Stimulated activated CD4-positive, alpha-beta T cell treated with anti-CD3 and anti-CD28 coated beads, Interleukin-1b, Interleukin-23, amount 100 ng/mL, for 1 hour (primary cell): ENCODE measurements at places on chromosomes 13 and 19.

DNA sequence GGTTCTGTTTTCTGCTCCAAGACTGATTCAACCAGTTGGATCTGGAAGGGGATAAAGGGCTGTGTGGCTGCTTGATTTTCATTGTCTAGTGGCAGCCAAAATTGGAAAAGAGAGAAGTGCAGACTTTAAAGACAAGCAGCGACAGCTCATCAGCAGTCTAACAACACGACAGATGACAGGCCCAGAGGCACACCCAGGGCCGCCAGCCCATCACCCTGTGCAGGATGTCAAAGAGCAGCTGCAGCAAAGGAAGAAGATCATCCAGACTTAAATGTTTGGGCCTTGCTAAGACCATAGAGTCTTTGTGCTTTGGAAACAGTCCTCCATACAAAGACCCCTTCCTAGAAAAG is 421.0 kb upstream of the KLF12 start:
- DNase-seq: no peak

- DNase-seq: no peak
Measured at GRCh38 chr19:35901055-35901644, 810 bp upstream of the NFKBID start.

DNA sequence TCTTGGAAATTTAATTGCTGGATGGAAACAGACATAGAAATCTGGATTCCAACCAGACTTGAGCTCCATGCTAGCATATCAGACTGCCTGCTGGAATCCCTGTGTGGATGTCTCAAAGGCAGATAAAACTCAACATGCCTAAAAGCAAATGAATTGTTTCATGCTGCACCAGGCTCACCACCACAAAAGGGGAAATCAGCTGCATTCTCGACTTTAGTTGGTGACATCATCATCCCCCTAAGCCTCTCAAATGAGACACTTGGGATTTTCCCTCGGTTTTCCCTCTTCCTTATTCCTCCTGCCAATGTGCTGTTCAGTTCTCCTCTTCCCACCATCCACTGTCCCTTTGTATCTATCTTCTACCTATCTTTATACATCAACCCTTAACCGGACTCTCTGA is 134.3 kb downstream of the ZDHHC20 start:
- DNase-seq: no peak

DNA sequence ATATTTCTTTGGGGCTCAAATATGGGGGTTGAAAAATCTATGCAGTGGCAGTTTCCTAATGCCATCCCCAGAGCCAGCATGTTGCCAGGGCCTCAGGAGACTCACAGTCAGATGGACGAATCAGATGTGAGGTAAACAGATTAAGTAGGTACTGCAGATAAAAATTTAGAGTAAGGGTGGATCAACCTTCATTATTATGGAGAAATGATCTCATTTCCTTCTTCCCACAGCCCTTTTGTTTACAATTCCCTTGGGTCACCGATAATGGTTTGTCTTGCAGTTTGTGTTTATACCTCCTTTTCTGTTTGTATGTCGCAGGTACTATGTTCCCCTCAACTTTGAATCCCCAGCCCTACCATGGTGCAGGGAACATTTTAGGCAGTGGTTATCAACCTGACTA is 20.0 kb downstream of the DIAPH3 start:
- DNase-seq: no peak

DNA sequence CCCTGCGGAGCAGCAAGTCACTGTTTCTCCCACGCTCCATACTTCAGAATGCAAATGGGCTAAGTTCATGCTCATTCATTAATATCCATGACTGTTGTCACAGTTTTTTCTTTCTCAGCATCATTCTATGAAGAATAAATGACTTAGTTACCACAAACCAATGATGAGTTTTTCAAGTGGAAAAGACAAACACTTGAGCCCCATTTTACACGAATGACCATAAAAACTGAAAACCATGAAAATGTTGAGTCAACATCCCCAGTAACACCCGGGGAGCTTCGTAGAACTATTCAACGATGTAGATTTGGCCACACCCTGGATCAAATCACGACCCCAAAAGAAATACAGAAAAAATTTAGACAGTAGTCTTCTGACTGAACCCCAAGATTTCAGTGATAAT is 99.8 kb upstream of the GJB6 start:
- DNase-seq: no peak

GRCh38 chr19:48741129-48741999 is 954 bp upstream of the RASIP1 start:
- no peak for DNase-seq

DNA sequence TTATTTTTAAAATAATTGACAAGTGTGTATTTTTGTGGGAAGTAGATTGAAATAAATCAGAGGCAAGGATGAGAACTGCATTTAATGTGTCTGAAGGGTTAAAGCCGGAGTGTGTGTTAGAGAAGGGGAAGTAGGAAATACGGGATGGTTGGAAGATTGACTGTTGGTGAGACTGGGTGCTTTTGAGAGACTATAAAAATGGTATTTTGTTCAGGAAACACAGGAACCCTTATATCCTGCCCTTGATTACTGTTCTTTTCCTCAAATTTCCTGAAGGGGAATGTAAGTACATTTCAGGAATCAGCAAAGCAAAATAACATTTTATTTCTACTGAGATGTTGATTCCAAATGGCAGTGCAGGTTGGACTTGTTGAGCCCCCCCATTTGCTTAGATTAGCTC is 15.1 kb downstream of the IFT88 start:
- DNase-seq: no peak

GRCh38 chr13:73835138-73835721 is 299.0 kb downstream of the KLF12 start:
- DNase-seq: no peak

DNA sequence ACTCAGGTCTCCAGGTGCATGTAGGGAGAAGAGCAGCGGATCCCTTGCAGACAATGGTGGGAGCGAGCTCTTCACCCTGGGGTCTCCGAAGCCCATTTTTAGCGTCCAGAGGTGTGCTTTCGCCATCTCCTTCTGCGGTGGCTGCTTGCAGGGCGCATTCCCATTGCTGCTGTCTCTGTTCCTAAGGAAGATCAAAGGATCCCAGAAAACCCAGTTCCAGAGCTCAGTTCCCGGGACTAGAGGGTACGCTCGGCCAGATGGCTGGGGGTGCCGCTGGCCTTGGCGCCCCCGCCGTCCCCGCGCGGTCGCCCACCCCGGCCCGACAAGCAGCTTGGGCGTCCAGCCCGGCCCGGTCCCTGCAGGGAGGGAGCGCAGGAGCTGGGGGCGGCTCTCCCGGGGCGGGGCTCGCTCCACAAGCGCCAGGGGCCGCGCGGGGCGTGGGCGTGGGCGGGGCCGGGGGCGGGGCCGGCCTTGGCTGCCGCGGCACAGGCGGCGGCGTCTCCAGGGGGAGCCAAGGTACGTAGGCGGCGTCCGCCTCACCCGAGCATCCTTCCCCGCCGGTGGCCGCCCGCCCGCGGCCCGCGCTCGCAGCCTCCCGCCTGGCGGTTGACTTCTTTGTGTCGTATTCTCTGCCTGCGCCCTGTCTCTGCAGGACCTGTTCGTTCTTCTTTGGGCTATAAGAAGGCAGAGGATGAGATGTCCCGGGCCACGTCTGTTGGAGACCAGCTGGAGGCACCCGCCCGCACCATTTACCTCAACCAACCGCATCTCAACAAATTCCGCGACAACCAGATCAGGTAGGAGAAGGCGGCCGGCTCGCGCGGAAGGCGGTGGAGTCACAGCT is 96.8 kb downstream of the ATP8A2 start:
- no peak for DNase-seq
